Effector CD8-positive, alpha-beta T cell (primary cell): ENCODE measurements at places on chromosomes 3 and 15.
A peak's percentile ranks its signal among the peaks of the same experiment; 100 is the strongest.

GRCh38 chr3:51673181-51673801, 2.2 kb downstream of the TEX264 start:
- no peak for DNase-seq

GRCh38 chr3:196003611-196004010, 78.3 kb downstream of the TFRC start:
- no peak for DNase-seq

DNA sequence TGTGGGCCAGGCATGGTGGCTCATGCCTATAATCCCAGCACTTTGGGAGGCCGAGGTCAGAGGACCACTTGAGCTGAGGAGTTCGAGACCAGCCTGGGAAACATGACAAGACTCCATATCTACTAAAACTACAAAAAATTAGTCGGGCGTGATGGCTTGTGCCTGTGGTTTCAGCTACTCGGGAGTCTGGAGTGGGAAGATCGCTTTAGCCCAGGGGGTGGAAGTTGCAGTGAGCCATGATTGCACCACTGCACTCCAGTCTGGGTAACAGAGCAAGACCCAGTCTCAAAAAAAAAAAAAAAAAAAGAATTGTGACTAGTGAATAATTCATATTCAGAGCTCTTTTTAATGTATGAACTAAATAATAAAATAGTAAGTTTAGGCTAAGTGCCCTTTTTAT, 87.8 kb upstream of the TSEN2 start:
- DNase-seq = no peak

DNA sequence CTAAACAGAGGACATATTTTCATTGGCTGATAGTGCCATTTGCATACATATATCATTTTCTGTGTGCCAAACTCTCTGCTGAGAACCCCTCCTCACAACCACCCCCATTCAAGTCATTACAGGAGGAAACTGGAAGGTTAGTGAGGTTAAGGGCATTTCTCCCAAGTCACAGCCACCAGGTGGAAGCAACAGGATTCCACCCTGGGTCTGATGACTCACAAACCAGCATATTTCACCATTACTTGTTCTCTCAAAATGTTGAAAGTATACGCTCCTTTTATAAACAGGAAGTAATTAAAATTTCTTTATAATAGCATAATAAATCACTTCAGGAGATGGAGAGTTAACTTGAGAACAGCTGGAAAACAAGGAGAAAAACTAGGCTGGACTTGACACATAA, 398.6 kb upstream of the WNT5A start:
- DNase-seq = no peak

DNA sequence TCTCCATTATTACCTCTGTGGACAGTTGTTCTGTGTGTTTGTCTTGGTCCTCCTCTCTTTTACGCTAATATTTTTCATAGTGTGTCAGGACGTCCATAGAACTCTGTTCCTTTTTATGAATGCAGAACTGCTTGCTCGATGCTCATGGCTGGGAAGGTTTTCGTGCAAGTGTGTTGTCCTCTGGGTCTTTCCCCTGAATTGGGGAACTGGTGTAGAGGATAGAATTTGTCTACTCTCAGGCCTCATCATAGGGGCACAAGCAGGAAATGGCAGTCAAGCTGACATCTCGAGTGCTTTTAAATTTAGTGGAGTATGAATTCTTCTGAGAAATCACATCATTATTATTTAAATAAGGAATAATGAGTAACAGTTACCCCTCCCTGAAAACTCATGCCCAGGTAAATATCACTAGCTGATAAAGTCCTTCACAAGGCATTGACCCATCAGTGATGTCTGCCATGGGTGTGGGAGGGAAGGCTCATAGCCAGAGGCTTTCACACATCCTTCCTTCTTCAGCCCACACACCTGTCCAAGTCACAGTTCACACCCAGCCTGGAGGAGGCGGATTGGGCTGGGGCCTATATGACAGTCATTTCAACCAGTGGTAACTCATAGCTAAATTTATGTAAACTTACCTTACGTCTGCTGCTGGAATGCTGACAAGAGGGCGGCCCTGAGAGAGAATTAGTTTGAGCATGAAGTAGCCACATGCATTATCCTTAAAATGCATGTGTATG, 226.1 kb downstream of the PLCL2 start:
- DNase-seq = no peak

DNA sequence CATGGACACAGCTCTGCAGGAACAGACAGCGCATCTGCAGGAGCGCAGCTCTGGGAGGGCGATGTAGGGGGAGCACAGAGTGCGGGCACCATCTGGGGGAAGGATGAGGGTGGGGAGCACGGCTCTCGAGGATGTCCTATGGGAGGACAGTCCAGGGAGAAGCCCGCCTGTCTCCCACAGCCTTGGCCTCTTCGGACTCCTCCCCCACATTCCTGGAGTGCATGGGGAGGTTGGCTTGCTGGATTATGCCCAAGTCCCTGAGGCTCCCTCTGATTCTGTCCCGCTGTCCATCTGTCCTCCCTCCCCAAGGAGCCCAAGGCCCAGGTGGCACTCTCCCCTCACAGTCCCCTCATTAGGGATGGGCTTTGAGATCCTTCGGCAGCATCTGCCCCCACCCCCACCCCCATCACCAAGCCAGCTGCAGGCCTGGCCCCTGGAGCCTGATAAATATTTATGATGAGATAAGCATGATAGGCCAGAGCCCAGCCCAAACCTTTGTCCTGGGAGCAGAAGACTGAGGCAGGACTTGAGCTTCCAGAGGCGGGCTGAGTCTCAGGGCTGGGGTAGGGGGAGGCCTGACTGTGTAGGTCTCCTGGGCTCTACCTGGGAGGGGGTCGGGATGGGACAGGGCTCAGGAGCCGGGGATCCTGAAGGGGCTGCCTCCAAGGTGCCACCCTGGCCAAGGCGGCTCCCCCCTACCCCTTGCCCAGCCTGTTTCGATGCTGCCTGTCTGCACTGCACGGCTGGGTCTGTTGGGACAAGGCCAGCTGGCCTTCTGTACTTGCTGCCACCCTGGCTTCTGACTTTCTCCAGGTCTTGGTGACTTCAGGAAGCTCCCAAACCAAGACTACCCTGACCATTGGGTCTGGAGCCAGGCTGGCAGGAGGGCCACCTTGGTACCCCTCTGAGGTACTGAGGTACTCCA, 28.6 kb upstream of the SEMA3F start:
- no peak for DNase-seq

DNA sequence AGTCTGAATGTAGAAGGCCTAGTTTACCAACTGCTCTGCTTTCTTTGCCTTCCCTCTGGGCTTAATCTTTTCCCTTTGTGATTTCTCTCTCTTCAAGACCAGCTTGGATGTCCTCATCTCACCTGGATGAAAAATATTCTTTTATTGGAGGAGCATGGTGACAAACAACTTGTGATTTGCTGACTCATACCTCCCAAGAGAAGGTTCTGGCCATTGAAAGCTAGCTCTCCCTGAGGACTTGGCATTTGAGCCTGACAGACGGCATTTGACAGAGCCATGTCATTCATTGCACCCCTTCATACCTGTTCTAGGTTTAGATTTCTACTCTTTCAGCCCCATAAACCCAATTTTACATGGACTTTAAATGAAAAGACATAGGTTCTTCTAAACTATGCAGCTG, 33.3 kb downstream of the ATG7 start:
- no peak for DNase-seq

DNA sequence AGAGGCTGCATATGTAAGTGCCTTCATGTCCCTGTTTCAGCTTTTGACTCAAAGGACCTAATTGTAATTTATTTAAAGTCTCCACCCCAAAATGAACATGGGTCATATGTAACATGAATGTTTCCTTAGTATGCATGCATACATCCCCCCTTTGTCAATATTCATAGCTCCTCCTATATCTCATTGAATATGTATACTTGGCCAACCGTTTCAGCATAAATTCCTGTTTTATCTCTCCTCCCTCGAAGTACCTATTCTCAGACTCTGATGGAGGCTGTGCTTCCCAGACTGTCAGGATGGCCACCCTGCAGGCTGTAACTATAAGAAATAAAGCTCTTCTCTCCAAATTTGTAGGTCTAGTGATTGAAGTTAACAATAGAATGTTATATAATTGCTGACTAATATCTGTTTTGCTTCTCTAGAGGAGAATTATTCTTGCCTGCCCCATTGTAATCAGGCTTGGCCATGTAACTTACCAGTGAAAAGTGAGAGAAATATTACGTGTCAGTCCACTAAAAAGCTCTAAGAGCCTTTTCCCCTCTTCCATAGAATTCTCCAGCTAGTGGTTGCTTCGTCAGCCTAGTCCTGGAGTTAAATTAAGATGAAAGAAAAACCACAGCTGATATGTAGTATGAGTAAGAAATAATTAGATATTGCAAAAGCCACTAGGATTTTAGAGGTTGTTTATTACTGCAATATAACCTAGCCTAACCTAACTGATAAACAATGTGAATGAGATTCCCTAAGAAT, 245.1 kb downstream of the ZNF385D start:
- DNase-seq = no peak

DNA sequence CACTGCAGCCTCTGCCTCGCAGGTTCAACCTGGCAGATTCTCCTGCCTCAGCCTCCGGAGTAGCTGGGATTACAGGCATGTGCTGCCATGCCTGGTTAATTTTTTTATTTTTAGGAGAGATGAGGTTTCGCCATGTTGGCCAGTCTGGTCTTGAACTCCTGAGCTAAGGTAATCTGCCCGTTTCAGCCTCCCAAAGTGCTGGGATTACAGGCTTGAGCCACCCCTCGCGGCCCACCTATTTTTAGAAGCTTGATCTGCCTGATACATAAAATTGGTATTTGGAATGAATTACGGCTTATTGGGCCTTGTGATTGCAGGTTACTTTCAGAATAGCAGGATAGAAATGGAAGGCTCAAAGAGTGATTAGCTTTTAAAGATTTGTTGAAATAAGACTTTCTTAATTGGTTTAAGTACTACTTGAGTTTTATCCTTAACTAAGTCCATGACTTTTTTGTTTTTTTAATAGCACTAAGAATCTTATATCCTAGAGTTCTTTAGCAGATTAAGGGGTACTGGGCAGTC, 25.0 kb downstream of the GMPS start:
- DNase-seq = no peak

DNA sequence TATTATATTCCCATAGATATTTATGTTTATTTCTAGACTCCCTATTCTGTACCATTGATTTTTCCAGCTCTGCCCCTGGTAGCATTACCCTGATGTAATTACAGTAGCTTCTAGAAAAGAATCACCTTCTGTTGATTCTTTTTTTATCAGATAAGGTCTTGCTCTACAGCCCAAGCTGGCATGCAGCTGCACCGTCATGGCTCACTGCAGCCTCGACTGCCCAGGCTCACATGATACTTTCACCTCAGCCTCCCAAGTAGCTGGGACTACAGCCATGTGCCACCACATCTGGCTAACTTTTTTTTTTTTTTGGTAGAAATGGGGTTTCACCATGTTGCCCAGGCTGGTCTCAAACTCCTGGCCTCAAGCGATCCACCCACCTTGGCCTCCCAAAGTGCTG, 41.8 kb downstream of the SLC24A1 start:
- no peak for DNase-seq

- no peak for DNase-seq
Measured at GRCh38 chr3:52265387-52265786, 13.1 kb downstream of the WDR82 start.

DNA sequence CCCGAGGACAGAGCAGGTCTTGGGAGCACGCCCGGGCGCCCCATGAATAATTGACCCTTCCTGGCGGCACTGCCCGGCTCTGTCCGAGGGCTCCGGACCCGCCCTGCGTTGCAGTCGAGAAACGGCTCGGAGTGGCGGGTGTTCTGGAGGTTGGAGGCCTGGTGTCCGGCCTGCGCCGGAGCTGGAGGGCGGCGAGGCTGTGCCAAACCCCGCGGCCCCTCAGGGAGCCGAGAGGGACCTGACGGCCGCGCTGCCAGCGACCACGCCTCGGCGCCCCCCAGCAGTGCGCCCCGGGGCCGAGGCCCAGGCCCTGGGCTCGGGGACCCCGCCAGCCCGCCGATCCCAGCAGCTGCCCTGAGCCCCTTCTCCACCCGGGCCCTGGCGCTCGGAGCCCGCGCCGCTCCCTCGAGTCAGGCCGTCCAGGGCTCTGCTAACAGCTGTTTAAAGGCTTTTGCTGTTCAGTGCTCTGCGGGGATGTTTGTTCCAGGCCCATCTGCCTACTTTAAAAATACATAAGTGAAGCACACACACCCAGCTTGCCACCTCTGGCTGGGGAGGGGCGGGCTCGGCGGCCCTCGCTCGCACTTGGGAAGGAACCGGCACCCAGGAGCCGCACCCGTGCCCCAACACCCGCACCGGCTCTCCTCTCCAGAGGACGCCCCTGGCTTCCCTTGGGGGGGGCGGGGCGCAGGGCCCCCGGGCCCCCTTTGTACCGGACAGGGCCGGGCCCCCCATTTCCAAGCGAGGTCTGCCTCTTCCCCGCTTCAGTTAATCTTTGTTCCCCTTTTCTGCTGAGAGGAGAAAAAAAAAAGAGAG, 730 bp upstream of the ZNF710 start:
- no peak for DNase-seq

- no peak for DNase-seq
Measured at GRCh38 chr15:101337976-101338375, 42.9 kb upstream of the SNRPA1 start.

- DNase-seq = peak; percentile 75
Measured at GRCh38 chr3:12841149-12841969, at the start of gene RPL32. Gene RPL32, minus strand, starts transcription at chr3:12841565. Its CDS starts 1,328 bp downstream, at chr3:12840237.

DNA sequence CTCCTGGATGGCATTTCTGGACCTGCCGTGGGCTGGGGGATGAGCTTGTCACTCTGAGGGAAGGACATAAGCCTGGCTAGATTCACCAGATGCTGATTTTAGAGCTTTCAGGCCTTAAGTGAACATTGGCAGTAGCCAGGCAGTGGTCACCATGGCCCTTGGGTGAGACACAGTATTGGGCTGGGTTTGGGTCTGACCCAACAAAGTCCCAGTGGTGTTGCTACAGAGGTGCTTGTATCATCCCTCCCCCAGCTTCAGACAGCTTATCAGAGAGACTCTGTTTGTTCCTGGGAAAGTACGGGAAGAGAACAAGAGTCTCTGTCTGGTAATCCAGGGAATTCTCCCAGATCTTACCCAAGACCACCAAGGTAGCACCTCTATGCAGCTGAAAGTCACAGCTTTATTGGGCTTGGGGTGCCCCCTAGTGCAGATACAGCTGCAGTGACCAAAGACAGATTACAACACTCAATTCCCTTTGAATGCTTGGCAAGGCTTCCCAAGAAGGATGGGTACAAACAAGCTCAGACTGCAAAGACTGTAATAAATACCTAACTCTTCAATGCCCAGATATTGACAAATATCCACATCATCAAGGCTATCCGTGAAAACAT, 9.8 kb upstream of the RUVBL1 start:
- DNase-seq = peak; percentile 11

DNA sequence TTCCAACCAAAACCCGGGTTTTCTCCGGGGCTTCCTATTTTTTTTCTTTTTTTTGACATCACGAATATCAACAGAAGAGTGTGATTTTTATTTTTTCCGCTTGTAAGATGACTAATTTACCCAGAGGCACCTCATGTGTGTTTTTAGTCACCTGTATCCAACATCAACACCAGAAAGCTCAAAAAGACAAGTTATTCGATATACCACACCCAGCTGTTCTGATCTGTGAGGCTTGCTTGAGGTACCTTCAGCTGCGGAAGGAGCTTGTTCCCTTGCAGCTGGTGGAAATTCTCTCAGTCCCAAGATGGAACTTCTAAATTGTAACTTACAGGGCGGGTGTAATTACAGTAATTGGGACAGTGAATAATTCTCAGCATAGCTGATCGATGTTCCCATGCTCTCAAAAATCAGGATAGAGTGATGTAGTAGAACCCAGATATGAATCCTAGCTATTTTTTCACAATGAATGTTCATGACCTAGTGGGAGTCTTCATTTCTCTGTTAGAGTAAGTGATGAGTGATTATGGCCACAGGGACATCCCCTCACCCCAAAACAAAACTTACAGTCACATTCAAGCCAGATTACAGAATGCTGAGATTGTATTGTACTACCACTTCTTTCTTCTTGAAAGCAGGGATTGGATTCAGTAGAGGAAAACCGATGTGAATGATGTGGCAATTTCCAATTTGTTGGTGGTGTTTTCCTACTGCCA, 232.1 kb downstream of the AGBL1 start:
- no peak for DNase-seq
